ENCODE measurements at places on chromosomes 1 and 21. TPM values are rescaled to one million over a fixed set of nuclear protein-coding genes. Genes with fewer than 3 reads are reported as not detected.

The LDLRAD1 gene
- not detected for total RNA-seq

The CNN3 gene
- 364 TPM for total RNA-seq

The SMCP gene
- total RNA-seq: not detected

The DESI2 gene
- 37.2 TPM for total RNA-seq

The IFI44 gene
- total RNA-seq: 536 TPM

The PLPPR4 gene
- 10.5 TPM for total RNA-seq

The C1QC gene
- total RNA-seq: not detected

The C2CD4D gene
- total RNA-seq: not detected

The FCGR3A gene
- not detected for total RNA-seq

- DNase-seq: peak; percentile 64
Measured at GRCh38 chr1:6794164-6794563, 8.9 kb downstream of the CAMTA1 start.

DNA sequence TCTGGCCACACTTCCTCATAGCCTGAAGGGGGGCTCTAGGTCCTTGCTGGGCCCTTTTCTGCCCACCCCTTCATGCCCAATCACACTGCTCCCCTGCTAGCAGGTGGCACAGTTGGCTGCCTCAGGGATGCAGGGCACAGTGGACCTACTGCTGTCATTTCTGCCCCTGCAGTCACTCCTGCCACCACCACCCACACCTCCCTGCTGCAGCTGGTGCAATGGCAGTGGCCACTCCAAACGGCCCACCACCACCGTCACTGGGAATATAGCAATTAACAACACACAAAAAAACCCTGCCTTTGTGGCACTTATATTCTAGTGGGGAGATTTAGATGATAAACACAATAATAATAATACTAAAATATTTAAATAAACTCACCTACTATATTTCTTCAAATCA, 162.4 kb upstream of the DUSP10 start:
- no peak for DNase-seq

DNA sequence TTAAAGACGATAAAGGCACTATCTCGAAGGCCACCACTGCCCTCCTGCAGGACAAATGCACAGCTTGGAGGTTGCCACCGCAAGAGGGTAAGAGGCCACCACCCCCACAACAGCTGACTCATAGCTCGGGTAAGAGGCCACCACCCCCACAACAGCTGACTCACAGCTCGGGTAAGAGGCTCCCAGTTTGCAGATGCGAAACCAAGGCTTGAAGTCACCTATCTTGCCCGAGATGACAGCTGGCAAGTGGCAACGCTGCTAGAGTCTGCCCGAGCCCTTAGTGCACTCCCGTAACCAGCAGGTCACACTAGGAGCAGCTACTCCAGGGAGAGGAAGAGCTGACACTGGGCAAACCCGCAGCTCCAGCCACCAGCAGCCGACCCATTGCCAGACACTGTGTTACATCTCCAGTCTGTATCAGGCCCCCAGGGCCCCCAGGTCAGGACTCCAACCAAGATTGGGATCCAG, 17.1 kb upstream of the SPSB1 start:
- DNase-seq: peak; percentile 94

DNA sequence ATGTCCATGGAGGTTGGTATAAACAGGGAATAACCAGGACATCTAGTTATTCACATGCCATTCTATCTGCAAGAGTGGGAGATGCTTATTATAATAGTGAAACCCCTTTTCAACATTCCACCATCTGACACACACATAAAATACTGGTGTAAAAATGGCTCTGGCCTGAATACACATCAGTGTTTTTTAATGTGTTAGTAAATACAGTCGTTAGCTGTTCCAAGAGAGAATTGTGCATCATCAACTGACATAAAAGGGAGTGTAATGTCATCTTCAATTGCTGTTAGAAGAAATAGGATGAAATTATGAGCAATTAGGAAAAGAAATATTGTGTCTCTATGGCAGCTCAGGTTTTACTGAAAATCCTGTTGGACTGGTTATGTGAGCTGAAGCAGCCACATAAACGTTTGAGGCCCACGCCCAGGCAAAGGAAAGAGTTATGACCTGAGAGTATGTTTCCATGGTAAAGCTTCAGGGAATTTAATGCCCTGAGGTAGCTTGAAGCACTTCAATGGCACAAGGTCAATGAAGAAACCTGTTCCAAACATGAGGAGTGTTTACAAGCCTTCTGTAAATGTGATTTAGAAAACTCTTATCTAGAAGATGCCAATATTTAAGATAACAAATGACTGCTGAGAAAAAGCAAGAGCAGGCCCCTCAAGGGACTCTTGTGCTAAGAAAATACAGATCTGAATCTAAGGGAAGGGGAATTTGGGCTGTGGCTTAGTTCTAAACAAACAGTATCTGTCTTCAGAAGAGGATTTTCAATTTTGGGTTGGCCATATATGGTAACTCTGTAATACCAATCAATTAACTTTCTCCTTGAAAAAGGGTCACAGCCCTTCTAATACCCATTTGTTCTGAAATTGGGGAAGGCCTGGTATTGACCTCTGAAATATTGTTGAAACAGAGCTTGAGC, 384.3 kb downstream of the SEC16B start:
- no peak for DNase-seq

DNA sequence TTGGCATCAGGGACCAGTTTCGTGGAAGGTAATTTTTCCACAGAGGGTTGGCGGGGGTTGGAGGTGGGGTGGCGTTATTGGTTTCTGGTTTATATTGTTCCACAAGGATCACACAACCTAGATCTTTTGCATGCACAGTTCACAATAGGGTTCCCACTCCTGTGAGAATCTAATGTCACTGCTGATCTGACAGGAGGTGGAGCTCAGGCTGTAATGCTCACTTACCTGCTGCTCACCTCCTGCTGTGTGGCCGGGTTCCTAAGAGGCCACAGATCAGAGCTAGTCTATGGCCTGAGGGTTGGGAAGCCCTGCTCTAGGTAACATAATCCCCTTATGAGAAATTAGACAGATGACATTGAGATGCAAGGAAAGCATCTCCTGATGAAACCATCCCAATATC, 12.6 kb downstream of the GBP5 start:
- no peak for DNase-seq

DNA sequence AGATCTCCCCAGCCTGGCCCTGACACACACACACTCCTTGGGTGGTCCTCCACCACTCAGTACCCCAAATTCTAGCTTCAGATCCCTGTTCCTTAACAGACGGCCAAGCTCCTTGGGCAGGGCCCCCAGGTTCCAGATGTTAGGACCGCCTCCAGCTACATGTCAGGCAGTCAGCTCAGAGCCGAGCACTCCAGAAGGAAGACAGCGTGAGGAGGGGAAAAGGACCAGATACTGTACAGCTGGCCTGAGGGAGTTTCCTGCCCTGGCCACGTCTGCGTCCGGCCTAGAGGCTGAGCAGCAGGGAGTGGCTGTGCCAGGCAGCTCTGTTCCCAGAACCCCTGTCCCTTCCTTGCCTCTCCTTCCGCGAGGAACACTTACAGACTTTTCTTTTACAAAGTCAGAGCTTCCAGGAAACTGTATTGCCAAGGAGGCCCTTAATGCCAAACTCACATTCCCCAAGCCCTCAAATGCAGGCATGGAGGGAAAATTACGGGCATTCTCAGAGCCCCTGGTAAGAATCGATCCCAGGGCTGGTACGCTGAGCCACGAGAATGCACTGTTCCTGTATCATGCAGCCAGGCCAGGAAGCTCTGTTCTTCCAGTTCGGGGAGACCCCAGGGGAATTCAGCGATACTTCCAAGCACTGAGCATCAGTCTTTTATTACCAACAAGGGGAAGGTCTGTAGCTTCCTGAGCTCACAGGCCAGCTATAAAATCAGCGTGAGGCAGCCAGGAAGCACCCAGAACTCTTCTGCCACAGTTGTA, 45.2 kb upstream of the CNTN2 start:
- no peak for DNase-seq

GRCh38 chr1:233665575-233666270, 51.8 kb downstream of the KCNK1 start:
- no peak for DNase-seq

DNA sequence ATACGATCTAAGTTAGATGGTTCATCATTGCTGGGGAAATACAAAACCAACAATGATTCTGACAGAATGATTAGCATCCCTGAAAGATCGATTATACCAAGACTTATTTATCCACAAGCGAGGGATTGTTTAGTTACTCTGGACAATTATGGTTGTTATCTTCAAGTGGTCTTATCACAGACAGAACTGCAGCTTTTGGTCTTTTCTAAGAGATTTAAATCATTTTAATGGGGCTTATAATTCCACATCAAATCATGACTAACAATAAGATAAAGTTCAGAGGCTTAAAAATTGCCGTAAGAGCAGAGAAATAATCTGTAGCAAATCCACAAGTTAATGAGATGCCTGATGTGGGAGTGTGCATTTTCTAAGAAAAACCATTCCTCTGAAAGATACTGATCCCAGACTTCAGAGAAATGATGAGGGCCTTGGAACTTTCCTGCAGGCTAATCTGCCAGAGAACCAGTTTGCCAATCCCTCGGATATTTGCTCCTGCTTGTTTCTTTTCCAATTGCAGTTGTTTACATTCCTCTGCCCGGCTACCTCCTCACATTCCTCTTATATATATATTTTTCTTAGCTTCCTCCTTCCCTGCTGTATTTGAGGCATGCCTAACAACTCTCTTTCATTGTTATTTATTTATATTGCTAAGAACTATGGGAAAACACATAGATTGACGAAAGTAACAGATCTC, 134.8 kb downstream of the BACH1 start:
- no peak for DNase-seq

Data from M059J (cell line).